ENCODE measurements at places on chromosomes 12 and 14.

- no peak for DNase-seq
Measured at GRCh38 chr12:86660488-86661147, 404.4 kb upstream of the MGAT4C start.

DNA sequence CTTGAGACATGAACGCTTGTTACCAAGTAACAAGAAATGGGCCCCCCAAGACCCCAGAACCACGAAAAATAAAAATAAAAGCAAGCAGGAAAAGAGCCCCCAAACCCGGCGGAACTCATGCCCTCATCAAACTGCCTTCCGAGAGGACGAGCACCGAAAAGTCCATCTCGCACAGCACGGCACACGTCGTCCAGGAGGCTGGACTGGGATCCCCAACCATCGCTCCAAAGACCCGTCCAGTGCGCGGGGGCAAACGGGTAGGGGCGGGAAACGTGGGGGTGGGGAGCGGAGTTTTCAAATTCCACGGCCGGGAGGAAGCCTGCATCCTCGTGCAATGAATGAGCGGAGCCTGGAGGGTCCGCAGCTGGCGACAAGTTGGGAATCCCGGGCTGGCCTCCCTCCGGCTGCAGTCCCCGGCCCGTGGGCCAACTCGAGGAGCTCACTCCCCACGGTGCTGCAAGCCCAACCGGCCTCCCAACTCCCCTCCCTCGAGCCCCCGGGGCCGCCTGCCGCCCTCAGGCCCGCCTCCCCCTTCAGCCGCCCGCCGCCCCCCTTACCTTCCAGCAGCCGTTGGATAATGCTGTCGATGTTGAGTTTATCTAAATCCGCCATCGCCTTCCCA is 484 bp downstream of the PPP1CC start:
- no peak for DNase-seq

- DNase-seq: no peak
Measured at GRCh38 chr12:10339053-10339840, 31.6 kb downstream of the KLRD1 start.

DNA sequence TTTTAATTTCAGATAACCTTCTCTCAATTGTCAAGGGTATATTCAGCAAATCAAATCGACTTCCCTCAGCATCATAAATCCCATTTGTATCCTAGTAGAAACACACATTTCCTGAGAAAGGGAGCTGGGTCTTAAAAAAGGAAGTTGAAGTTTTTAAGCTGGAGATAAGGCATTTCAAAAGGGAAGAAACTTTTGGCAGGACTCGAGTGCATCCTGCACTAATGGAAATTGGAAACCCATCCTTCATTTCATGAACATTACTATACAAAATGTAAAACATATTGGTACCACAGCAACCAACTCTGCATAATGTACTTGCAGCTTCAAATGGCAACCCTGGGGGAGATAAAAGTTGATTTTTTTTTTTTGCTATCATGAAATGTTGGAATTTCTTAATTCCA is 23.7 kb upstream of the TMCC3 start:
- no peak for DNase-seq

DNA sequence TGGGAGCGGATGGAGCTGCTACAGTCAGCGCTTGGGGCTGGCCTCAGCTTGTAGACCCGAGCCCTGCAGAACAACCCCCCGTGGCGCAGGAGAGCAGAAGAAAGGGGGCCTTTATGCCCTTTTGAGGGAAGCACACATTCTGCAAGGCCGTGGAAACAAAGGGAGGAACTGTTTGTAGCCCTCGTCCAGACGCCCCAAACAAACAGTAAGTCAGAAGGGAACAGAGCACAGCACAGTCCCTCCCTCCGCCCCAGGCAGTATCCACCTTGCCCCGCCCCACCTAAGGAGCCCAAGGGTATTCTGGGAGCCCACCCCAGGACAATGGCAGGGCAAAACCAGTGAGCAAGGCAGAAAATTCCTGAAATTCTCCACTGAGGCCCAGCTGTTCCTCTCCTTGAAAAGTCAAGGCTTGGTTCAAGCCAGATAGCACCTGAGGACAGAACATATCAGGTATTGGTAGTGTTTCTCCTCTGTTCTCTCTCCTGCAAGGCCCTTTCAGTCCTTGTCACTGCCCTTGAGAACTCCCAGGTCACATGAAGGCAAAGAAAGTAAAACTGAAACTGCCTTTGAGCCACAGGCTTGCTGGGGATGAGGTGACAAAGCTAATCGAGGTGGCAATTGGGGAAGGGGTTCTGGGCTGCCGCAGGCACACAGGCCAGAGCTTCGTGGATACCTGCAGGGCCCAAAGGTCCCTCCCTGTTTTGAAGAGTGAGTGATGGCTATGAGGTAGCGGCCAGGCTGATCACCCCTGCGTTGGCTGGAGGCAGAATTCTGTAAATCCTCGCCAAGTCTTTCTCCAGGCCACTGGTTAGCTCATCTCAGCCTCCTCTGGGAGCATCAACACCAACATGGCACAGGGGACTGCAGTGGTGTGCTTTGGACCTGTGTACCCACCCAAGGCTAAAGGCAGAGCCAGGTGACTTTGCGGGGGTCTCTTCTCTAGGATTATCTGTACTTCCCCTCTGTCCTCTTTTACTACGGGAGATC is 499 bp downstream of the DGLUCY start:
- peak; percentile 66 for DNase-seq

- no peak for DNase-seq
Measured at GRCh38 chr12:113416091-113416754, 6.0 kb upstream of the SDSL start.

GRCh38 chr12:87814625-87815024 is 214.6 kb downstream of the C12orf50 start:
- no peak for DNase-seq

DNA sequence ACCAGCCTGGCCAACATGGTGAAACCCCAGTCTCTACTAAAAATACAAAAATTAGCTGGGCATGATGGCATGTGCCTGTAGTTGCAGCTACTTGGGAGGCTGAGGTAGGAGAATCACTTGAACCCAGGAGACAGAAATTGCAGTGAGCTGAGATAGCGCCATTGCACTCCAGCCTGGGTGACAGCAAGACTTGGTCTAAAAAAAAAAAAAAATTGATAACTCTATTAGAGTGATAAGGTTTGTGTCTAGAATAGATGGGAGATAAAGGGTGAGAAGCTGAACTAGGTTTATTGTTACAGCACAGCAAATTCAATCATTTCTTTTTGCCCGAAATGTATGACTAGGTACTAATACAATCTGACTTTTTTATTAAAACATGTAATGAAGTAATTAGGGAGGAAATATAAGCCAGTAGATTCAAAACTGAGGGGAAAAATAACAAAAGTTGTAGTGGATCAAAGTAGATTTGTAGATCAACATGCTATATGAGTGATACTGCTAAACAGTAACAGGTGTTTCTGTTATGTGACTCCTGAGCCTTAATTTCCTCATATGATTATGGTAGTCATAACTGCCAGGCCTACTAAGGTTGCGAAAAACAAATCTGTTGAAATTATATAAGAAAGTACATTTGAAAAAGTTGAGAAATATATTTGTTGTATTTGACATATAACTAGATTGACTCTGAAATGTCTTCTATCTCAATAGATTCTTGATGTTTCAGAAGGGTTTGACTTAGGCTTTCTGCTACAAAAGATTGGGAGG is 83.6 kb downstream of the WNK1 start:
- DNase-seq: no peak

DNA sequence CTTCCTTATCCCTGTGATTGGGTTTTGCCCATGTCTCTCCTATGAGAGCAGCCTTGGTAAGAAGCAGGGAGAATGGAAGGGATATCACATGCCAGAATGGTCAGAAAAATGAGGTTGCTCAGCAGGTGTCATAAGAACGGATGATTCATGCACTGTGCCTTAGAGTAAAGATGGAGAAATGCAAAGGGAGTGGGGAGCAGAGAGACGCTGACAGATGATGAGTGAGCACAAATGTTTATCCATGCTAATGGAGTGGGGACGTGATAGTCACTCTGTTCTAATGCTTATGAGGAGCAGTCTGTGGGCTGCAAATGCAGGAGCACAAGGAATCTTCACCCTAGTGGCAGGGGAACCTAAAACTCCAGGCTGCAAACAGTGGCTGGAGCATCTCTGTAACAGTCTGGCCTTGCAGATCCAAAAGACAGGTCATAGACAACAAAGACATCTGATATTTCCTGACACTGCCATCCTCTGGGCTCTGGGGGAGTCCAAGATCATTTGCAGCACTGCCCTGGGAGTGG is 243.2 kb downstream of the CACNA1C start:
- no peak for DNase-seq

GRCh38 chr12:114916541-114916940 is 232.6 kb upstream of the TBX3 start:
- DNase-seq: no peak

GRCh38 chr12:26523708-26524150 is 309.3 kb downstream of the ITPR2 start:
- DNase-seq: no peak

- DNase-seq: no peak
Measured at GRCh38 chr12:32545413-32545980, 133.6 kb upstream of the DNM1L start.

DNA sequence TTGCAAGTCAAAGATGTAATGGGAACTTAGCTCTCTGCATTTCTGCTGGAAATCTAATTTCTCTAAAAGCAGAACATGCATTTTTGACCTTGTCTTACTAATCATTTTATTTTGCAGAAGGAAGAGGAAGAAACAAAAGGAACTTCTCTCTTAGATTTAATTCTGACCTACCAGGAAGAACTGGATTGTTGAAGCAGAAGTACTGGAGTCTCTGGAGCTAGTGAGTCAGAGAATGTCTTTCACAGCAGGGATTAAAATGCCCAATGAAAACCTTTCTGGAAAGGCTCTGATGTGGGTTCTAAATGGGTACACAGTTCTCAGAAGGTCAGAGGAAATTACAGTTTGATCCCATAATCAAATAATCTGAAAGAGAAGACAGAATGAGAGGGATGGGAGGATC is 70.8 kb upstream of the GNG2 start:
- DNase-seq: no peak

- no peak for DNase-seq
Measured at GRCh38 chr12:74722709-74723108, 185.1 kb downstream of the ATXN7L3B start.

DNA sequence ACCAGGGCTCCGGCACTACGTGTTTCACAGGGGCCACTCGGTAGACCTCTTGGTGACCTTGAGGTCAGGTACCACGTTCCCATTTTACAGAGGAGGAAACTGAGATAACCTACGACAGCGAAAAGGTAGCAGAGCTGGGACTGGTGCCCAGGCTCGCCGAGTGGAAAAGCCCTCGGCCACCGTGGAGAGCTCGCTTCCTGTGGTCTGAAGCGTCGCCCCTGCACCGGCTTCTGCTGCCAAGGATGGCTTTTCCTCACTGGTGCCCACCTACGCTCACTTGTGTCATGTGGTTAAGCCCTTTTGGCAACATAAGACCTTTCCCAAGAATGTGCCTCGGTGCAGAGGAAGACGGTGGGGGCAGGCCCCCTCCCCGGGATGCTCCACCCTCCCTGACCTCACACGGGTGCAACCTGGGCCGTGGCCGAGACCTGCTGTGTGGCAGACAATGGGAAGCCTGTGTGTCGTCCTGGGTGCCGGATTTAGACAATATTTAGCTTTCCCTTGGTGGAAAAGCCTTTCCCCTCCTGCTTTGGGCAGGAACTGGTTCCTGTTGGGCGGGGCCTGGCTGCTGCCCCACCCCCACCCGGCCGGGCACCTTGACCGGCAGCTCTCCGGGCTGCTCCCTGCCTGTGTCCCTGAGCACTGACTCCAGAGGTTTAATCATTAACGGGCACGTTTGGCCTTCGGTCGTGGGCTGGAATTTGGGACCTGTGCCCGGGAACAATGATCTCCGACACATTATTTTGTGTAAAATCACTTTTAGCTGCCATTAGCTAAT is 32.4 kb upstream of the PPP1R13B start:
- DNase-seq: no peak

GRCh38 chr12:119338593-119339363 is 4.2 kb downstream of the CCDC60 start:
- no peak for DNase-seq

- DNase-seq: peak; percentile 84
Measured at GRCh38 chr12:49567611-49568441, at the start of gene MCRS1. MCRS1 (minus strand) TSS chr12:49568142; CDS start chr12:49566731, 1,411 bp downstream.

- no peak for DNase-seq
Measured at GRCh38 chr12:52817003-52817698, 3.2 kb upstream of the KRT4 start.

GRCh38 chr12:116277467-116278278 is at the start of gene MED13L:
MED13L (minus strand) TSS chr12:116277693; CDS start chr12:116277131, 562 bp downstream.
- peak; percentile 87 for DNase-seq

- no peak for DNase-seq
Measured at GRCh38 chr14:71647086-71647784, 285.0 kb upstream of the RGS6 start.

DNA sequence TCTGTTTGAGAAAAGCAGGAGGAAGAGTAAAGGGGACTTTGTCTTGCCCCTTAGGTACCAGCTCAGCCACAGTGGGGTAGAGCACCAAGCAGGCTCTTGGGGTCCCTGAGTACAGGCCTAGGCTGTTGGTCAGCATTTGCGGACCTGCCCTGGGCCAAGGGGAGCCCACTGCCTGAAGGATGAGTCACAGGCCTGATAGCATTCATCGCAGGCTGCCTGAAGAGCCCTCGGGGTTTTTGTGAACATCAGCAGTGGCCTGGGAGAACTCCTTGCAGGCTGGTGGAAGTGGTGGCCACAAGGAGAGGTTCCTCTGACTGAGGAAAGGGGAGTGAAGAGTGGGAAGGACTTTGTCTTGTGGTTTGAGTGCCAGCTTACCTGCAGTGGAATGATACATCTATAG is 25.0 kb upstream of the P2RX7 start:
- DNase-seq: no peak

DNA sequence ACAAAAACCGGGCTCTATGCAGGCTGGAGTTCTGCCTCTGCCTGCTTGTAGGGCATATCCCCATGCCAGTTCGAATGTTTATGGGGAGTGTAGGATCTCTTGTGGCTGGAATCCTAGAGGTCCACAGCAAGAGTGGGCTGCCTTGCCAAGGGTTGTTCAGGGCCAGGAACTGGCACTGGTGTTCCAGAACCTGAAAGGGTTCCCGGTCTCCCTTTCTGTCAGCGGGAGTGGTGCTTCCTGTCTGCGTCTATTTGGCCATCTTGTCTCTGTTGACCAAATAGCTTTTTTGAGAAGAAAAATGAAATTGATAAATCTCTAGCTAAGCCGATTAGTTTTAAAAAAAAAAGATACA is 17.8 kb downstream of the OLR1 start:
- DNase-seq: no peak

GRCh38 chr12:88895634-88896033 is 315.4 kb upstream of the KITLG start:
- DNase-seq: no peak

DNA sequence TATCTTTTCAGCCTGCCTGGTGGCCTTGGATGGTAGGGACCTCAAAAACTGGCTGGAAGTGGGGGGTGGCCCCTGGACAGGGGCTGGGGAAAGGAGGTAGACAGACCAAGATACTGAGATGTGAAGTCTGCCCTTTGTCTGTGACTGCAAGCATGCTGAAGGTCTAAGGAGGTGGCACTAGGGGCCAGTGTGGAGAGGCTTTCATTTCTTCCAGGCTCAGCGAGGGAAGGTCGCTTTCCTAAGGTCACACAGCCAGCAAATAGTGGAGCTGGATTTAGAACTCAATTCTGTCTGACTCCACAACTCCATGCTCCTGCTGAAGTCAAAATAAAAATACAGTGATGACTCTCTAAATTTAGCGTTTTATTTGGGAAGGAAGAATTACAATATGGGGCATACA is 11.3 kb upstream of the PLBD2 start:
- no peak for DNase-seq

- no peak for DNase-seq
Measured at GRCh38 chr14:63647696-63648410, 6.2 kb upstream of the WDR89 start.

GRCh38 chr12:85630851-85631250 is 205.4 kb downstream of the RASSF9 start:
- DNase-seq: no peak
